ENCODE measurements at places on chromosomes 4 and X.

GRCh38 chr4:20456407-20456806, 204.7 kb downstream of the SLIT2 start:
- H3K4me1 ChIP-seq = no peaks in the 10 kb centered on the region
- no peak overlapping the region for H3K27ac ChIP-seq
- H3K36me3 ChIP-seq = no peaks in the 10 kb centered on the region
- no peak overlapping the region for H3K4me3 ChIP-seq
- no peaks in the 10 kb centered on the region for H3K27me3 ChIP-seq
- peak; percentile 20 for DNase-seq

DNA sequence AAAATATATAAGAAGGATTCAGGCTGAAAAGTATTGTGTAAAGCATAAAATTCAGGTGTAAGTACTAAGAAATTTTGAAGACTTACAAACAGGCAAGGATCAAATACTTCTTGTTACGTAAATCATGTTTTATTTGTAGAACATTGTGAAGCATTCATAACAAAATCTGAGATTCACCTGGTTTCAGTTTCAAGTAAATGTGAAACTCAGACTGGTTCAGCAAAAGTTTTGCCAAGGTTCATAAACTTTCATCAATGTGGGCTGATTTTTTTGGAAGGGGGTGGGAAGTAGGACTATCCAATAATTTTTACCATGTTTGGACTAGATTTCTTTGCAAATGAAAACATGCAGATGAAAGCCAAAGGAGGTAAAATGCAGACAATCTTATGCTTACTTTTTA, 527.7 kb downstream of the ANKRD50 start:
- H3K4me3 ChIP-seq = no peak overlapping the region
- no peaks in the 10 kb centered on the region for H3K4me1 ChIP-seq
- no peaks in the 10 kb centered on the region for H3K36me3 ChIP-seq
- no peaks in the 10 kb centered on the region for H3K27me3 ChIP-seq

GRCh38 chr4:24801136-24801855, 5.9 kb downstream of the SOD3 start:
- H3K4me1 ChIP-seq = peaks cover 2% of the 10 kb centered on the region
- H3K36me3 ChIP-seq = no peaks in the 10 kb centered on the region
- no peak overlapping the region for H3K27ac ChIP-seq
- no peak overlapping the region for H3K4me3 ChIP-seq
- no peak for DNase-seq
- no peaks in the 10 kb centered on the region for H3K27me3 ChIP-seq

DNA sequence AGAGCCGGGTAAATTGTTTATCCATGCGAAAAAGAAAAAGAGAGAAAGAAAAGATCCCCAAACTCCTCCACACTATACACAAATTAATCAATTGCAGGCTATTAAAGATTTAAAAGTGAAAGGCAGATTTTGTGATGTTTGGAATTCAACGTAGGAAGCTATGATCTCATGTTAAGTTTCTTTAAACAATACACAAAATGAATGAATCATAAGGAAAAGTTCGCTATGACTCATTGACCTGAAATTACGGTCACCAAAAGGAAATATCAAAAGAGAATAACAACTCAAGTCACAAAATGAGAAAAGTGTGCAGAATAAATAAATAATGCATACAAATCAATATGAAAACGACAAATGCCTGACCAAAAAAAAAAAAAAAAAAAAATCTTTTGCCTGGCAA, 28.6 kb downstream of the CLNK start:
- H3K27ac ChIP-seq = peak overlapping the region; percentile 64
- H3K36me3 ChIP-seq = no peaks in the 10 kb centered on the region
- H3K4me3 ChIP-seq = no peak overlapping the region

DNA sequence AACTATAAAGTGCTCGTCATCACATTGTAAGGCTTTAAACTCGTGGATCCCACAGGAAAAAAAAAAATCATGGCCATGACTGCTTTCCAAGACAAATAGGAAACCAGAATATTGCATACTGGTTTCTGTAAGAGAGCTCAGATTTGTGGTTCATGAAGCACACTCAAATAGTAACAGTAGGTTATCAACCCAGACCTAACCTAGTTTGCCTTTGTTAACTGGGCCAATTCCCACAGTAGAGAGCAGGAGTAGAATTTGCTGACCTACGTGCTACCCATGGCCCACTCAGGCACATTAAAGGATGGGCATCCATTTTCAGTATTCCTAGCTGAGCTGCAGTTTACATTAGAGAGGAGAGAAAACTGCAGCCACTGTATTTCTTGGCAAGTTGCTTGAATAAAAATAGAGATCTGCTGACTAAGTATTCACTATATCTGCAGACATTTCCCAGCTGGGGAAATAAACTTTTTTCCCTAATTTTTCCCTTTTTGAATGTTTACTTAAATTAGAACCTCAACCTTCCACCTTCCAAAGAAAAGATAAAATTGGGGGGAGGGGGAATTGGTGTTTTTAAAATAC, 218.5 kb downstream of the SPANXN3 start:
- no peaks in the 10 kb centered on the region for H3K27me3 ChIP-seq
- no peaks in the 10 kb centered on the region for H3K4me1 ChIP-seq
- no peak overlapping the region for H3K4me3 ChIP-seq
- H3K36me3 ChIP-seq = no peaks in the 10 kb centered on the region
- no peak for DNase-seq

GRCh38 chr4:151921386-151921785, 160.6 kb upstream of the GATB start:
- H3K4me1 ChIP-seq = no peaks in the 10 kb centered on the region
- H3K4me3 ChIP-seq = no peak overlapping the region
- no peak overlapping the region for H3K27ac ChIP-seq
- DNase-seq = peak; percentile 30
- H3K27me3 ChIP-seq = no peaks in the 10 kb centered on the region

- H3K36me3 ChIP-seq = peaks cover 35% of the 10 kb centered on the region
Measured at GRCh38 chr4:184007891-184008290, 102.8 kb downstream of the STOX2 start.

DNA sequence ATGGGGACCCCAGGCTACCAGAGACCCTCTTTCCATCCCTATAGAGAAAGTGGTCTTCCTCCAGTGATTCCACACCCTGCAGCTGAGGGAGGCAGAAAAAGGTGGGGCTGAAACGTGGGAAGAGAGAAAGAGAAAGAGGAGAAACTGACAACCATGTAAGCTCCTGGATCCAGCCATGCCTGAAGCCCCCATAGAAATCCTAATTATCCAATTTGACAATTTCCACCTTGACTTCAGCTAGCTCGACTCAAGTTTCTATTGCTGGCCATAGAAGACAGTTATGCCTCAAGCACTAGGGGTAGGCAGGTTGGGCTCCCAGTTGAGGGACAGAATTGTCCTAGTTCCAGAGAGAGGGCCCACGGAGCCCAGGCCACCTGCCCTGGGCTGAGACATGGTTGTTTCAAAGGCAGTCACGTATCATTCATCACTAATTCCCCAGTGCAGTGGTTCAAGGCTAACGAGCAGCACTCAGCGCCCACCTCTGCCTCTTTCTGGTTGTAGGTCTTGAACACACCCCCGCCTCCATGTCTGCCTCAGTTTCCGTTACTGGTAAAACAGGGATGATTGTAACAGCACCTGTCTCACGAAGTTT, 39.8 kb upstream of the ASMTL start:
- no peak overlapping the region for H3K27ac ChIP-seq
- no peaks in the 10 kb centered on the region for H3K27me3 ChIP-seq
- H3K4me1 ChIP-seq = no peaks in the 10 kb centered on the region
- H3K36me3 ChIP-seq = no peaks in the 10 kb centered on the region
- no peak overlapping the region for H3K4me3 ChIP-seq
- DNase-seq = no peak

GRCh38 chrX:16096141-16096540, 27.2 kb upstream of the GRPR start:
- no peak overlapping the region for H3K4me3 ChIP-seq
- no peak for DNase-seq
- H3K27me3 ChIP-seq = peaks cover 2% of the 10 kb centered on the region
- no peaks in the 10 kb centered on the region for H3K36me3 ChIP-seq

DNA sequence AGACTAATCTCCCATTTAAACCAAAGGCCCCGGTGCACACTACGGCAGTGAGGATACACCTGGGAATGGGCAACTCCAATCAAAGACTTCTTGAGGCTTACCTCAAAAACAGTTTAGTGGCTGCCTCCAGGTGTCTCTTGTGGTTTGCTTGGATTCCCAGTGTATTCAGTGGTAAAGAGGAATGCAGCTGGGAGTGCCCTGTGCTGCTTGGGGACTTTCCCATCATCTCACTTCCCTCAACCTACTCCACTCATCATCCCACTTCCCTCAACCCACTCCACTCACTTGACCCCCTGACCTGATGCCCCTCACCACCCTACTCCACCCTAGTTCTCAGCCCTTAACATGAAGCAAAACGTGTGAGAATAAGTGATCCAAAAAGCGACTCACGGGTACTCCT, 177.3 kb upstream of the ETNPPL start:
- no peaks in the 10 kb centered on the region for H3K27me3 ChIP-seq
- DNase-seq = peak; percentile 3
- H3K27ac ChIP-seq = no peak overlapping the region
- H3K4me1 ChIP-seq = peaks cover 2% of the 10 kb centered on the region

DNA sequence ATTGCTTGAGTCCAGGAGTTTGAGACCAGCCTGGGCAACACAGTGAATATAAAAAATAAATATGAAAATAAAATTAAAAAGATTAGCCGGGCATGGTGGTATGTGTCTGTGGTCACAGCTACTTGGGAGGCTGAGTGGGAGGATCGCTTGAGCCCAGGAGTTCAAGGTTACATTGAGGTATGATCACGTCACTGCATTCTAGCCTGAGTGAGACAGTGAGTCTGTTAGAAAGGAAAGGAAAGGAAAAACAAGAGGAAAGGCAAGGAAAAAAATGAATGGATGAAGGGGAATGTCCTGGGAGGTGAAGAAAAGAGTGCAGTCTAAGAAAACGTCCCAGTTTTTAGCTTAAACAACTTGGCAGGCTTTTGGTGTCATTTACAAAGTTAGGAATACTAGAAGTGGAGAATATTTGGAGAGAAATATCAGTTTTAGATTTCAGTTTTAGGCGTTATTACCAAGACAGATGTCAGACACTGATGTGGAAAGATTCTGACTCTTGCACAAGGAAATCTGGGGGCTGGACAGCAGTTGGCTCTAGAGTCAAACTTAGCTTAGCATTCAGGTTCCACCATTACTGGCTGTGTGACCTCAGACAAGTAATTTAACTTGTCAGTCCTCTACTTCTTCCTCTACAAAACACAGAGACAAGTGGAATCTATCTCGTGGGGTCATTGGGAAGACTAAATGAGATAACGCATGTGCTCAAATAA, 139.0 kb downstream of the TSPAN5 start:
- no peak overlapping the region for H3K4me3 ChIP-seq
- no peaks in the 10 kb centered on the region for H3K36me3 ChIP-seq
- H3K27me3 ChIP-seq = no peaks in the 10 kb centered on the region
- H3K4me1 ChIP-seq = peaks cover 49% of the 10 kb centered on the region
- peak overlapping the region; percentile 12 for H3K27ac ChIP-seq

- no peak overlapping the region for H3K27ac ChIP-seq
- DNase-seq = no peak
- H3K27me3 ChIP-seq = peaks cover 15% of the 10 kb centered on the region
- no peak overlapping the region for H3K4me3 ChIP-seq
Measured at GRCh38 chr4:10159671-10160070, 43.1 kb upstream of the WDR1 start.

DNA sequence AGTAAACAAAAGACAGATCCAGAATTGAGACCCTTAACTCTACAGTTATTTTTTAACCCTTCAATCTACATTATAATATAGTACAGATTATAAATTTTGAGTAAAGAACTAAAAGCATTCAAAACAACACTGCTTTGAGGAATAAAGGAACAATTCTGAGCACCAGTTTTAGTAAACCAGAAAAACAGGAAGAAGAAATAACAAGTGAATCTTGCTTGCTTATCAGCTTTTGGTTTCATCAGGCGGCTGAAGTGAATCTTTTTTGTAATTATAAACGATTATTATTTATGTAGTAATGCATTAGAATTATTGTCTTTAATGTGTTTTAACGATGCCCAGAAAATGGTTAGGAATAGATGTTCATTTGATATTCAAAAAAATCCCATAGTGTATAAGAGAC, 305.4 kb downstream of the ARAP2 start:
- H3K36me3 ChIP-seq = no peaks in the 10 kb centered on the region
- H3K4me1 ChIP-seq = no peaks in the 10 kb centered on the region
- no peak overlapping the region for H3K4me3 ChIP-seq
- DNase-seq = no peak
- H3K27me3 ChIP-seq = no peaks in the 10 kb centered on the region
- H3K27ac ChIP-seq = no peak overlapping the region

DNA sequence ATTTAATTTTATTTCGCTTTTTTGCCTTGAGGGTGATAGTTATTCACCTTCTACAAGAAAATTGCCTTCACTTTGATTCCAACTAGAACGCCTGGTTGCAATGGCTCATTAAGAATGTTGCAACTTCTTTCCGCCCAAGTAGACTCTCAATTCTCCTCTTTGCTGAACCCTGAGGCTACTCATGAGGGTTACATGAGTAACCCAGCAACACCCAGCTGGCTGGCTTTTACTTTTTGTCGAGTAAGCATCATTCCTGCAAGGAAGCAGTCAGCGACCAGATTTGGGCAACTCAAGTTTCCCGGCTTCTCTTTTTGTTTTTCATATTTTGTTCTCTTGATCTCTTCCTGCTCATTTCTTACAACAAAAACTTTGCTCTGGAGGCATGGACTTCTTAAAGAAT, 495.4 kb downstream of the PACRGL start:
- H3K27ac ChIP-seq = no peak overlapping the region
- H3K36me3 ChIP-seq = no peaks in the 10 kb centered on the region
- DNase-seq = no peak
- H3K4me1 ChIP-seq = no peaks in the 10 kb centered on the region

DNA sequence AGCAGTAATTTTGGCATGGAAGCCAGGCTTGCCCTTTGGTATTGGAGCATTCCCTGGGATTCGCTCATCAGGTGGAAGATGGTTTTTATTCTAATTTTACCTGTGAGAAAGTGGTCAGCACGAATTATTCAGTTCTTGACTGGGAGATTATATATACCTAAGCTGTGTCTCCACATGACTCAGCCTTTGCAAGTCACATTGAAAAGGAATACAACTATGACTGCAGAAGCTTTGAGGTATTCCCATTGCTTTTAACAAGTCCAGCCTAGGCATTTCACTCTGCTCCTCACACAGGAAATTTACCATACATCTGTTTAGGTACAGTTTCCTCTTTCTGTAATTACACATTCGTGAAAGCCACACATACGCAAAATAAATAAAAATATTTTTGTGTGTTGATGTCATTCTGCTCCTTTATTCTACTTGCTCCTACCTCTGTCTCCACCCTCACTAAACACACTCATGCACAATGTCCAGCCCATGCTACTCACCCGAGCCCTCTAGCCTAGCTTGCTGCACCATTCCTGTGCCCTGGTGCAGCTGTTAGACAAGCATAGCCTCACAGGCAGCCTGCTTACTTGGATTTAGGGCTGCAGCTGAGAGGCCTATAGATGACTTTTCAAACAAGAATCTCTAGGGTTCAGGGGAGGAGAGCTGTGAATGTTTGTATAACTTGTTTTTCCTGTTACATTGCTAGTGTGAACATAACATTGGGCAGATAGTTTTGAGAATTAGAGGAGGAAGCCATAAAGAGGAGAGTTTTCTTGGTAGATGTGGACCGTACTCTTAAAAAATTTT, 504.4 kb upstream of the FAT1 start:
- H3K4me1 ChIP-seq = peaks cover 3% of the 10 kb centered on the region
- H3K36me3 ChIP-seq = no peaks in the 10 kb centered on the region
- H3K4me3 ChIP-seq = no peak overlapping the region
